ENCODE measurements at places on chromosomes 3 and 15.
A peak's percentile ranks its signal among the peaks of the same experiment; 100 is the strongest.

DNA sequence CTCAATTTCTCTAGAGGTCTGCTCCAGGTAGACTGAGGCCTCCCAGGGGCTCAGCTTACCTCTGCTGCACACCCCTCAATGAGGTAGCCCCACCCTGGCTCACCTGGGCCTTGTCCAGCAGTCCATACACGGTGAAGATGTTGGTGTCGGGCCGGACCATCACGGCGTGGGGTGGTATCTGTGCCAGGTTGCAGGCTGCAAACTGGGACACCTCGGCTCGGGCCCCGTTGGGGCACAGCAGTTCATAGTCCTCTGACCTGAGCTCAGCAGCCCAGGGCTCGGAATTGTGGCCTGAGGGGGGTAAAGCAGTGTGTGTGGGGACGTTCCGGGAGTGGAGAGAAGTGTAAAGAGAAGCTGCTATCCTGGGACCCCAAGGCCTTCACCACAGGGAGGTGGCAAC, 23.2 kb downstream of the MELTF start:
- DNase-seq, result no peak

DNA sequence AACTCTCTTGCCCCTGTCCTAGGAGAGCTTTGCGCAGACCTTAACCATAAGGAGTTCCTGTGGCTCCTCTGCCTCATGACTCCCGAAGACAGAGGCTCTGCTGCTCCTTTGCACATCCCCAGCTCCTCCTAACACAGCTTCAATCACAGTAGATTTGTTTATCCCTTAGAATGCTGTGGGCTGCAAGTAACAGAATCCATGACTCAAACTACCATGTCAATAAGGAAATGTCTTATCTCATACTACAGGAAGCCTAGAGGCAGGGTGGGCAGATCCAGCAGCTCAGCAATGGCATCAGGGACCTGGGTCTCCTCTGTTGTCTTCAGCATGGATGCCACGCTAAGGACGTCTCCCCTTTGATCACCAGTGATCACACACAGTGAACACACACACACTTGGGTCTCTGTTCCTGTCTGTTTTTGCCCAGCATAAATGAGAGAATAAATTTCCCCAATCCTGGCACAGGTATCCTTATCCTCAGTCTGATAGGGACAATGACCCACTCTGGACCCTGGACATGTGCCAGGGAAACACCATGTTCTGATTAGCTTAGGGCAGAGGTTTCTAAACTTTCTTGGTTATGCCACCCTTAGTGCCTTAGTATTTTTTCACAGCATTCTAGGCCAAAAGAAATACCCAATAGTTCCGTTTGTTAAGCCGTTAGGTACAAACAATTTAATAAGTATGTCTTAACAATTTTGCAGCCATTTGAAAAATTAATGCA, 46.1 kb upstream of the MRPS22 start:
- DNase-seq, result no peak

DNA sequence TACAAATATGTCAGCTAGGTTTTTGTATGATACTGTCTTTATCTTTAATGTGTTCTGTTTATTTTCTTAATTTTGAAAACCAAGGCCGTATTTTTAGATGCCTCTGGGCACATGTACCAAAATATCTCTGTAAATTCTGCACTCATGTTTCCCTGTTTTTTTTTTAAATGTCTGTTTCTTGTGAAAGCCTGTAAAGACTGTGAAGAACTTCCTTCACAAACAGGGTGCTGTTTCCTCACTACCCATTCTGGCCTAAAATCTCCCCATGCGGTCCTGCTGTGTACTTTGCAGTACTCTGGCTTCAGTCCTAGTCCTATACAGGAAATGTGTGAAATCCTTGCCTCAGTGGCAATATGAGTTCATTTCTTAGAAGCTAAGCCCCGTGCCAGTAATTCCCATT, 133.4 kb upstream of the ZBTB20 start:
- DNase-seq, result no peak

DNA sequence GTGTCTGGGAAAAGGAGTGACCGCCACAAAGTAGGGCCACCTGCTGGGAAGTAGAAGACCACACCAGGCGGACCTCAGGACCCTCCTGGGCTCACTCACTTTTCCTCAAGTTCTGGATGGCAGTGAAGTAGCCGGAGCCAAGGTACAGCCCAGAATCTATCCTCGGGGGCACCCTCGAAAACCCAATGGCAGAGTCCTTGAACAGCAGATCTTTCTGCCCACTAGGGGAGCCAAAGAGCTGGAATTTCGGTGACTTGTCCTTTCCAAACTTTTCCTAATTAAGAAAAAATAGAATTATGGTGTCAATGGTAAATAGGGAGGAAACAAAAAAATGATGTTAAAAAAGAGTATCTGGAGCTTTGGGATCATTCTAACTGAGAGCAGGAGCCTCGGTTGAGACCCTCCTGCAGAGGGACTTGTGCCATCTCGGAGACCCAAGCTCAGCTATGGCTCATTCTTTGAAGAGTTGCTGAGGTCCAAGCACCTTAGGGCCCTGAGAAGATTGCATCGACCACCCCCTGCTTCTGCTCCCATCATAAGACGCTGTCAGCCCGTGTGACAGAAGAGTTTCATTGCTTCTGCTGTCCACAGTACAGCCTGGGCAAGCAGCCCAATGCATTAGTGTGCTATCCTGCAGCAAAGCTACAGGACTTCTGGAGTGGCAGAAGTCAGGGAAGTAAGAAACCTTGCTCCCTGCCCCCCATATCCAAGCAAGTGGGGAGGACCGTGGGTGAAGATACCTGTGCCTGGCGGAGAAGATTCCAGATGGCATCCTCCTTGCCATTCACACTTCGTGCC, 14.8 kb downstream of the LTF start:
- DNase-seq, result no peak

- DNase-seq, result peak; percentile 88
Observed at GRCh38 chr3:11238060-11238459, 34.1 kb upstream of the ATG7 start.

- no peak for DNase-seq
Observed at GRCh38 chr3:27454914-27455313, 29.3 kb downstream of the SLC4A7 start.

GRCh38 chr3:4850928-4851265, 128.3 kb upstream of the BHLHE40 start:
- no peak for DNase-seq

DNA sequence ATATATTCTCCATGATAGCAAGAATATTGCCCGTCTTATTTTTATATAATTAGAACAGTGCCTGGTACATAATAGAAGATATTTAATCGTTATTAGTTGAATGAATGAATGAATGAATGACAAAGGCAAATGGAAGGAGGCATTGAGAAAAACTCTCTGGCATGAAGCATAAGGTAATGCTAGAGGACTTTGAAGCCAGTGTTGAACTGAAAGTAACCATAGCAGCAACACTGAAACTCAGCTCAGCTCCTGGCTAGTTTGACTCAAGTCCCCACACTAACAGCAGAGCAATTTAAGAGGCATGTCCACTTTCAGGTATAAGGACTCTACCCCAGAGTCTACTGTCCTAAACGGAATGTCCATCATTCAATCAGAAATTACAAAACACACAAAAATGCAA, 227.0 kb downstream of the CPNE4 start:
- DNase-seq, result no peak

DNA sequence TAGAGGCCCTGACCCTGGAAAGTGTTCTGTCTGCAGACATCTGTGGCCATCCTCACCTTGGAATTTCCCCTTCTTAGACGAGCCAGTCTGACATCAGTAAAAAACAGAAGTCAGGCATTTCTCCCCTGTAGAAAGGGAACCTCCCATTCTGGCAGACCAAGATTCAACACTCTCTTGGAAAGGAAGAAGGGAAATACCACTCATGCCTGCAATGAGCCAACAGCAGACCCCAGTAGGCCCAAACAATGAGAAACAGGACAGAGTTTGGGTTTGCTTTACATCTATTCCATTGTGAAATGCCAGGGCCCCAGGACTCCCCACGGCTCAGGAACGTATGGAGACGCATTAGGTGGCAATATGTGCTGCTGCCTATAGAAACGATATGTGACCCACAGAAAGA, 264.0 kb upstream of the NSMCE3 start:
- DNase-seq, result no peak

- DNase-seq, result no peak
Observed at GRCh38 chr3:1723726-1724125, 374.9 kb upstream of the CNTN4 start.

GRCh38 chr3:99866261-99866761, 48.6 kb downstream of the CMSS1 start:
- peak; percentile 64 for DNase-seq

- DNase-seq, result no peak
Observed at GRCh38 chr3:77693147-77693546, 653.2 kb downstream of the ROBO2 start.

- peak; percentile 42 for DNase-seq
Observed at GRCh38 chr3:15630646-15631350, 29.3 kb downstream of the BTD start.

- DNase-seq, result no peak
Observed at GRCh38 chr15:47972738-47973137, 148.1 kb upstream of the SLC24A5 start.

- no peak for DNase-seq
Observed at GRCh38 chr15:56019060-56019793, 25.8 kb upstream of the NEDD4 start.

- no peak for DNase-seq
Observed at GRCh38 chr3:25854635-25855034, 64.7 kb downstream of the OXSM start.

GRCh38 chr15:70427167-70428120, 329.7 kb upstream of the TLE3 start:
- no peak for DNase-seq

- DNase-seq, result peak; percentile 90
Observed at GRCh38 chr3:174949523-174949922, 90.4 kb downstream of the NAALADL2 start.

- DNase-seq, result no peak
Observed at GRCh38 chr3:147373301-147373700, 33.0 kb downstream of the ZIC4 start.

GRCh38 chr3:53694046-53694445, 152.2 kb downstream of the CHDH start:
- DNase-seq, result no peak

DNA sequence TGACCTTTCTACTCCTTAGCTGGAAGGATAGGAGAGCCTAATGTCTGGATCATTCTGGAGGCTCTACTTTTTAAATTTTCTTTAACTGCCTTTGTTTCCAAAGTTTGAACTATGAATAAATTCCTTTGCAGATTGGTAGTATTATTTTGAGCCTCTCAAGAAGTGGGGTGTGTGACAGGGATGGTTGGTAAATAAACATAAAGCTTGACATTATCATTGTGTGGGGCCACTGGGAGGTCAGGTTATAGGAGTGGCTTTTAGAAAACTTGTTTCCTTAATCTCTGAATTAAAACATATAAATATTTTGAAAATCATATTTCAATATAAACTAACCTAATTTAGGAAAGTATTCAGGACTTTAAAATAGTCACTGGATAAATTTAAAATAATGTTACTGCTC, 89.3 kb downstream of the OTOL1 start:
- no peak for DNase-seq

GRCh38 chr3:22691407-22691806, 511.7 kb upstream of the UBE2E2 start:
- DNase-seq, result no peak

DNA sequence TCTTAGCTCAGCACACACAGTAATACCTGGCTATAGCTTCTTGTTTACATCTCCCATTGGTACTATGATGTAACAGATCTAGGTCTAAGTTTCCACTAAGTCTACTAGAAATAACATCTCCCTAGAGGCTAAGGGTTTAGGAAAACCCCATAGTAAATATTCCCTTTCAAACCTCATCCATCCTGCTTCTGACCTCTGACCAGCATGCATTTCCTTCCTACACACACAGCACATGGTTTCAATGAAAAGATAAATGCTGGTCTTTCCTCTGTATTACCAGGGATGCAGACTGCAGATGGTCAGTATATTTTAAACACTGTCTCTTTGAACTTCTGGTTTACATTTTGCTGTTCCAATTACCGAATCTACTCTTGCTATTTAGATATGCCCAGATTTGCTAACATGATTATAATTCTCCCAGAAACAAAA, 96.6 kb downstream of the EFL1 start:
- no peak for DNase-seq

GRCh38 chr3:188608401-188608800, 454.4 kb downstream of the LPP start:
- no peak for DNase-seq

- peak; percentile 68 for DNase-seq
Observed at GRCh38 chr3:184176377-184177330, 2.0 kb downstream of the AP2M1 start.

DNA sequence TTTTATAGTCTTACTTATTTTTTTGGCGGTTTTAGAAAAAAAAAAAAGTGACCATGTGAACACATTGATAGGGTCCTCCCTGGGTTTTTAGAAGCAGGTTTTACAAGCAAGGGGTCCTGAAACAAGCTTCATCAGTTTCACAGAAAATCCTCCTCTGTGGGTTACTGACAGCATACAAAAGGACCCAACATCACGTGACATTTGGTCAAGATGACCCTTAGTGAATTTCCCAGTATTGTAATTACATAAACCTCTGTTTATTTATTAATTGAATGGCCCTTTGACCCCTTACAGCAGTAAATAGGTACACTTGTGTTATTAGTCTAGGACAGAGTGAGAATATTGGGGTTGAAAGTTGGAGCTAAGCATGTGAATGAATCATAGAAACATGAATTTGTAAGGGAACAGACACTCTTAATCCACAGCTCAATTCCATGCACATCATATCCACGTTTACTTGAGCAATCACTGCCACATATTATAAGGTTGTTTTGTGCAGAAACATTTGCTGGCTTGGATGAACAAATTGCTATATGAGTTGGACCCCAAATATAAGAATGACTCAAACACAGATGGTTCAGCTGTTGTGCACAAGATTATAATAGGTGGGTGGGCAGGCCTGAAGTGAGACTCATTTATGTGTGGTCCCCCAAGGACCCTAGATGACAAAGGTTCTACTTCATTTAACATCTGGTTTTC, 137.5 kb downstream of the ZNF385D start:
- no peak for DNase-seq

- DNase-seq, result no peak
Observed at GRCh38 chr3:139117136-139117675, 72.5 kb upstream of the PRR23C start.

- DNase-seq, result no peak
Observed at GRCh38 chr15:43212951-43213350, 7.9 kb downstream of the EPB42 start.

- DNase-seq, result no peak
Observed at GRCh38 chr3:45330510-45331295, 57.7 kb upstream of the LARS2 start.

- DNase-seq, result peak; percentile 81
Observed at GRCh38 chr3:14125193-14126016, 553 bp downstream of the TMEM43 start.

Measured in BJ (cell line).